Activated naive CD8-positive, alpha-beta T cell treated with anti-CD3 and anti-CD28 coated beads for 36 hours (primary cell): ENCODE measurements at places on chromosomes 5 and 9.

GRCh38 chr5:180207593-180207992, 1.4 kb downstream of the RASGEF1C start:
- no peak for DNase-seq

DNA sequence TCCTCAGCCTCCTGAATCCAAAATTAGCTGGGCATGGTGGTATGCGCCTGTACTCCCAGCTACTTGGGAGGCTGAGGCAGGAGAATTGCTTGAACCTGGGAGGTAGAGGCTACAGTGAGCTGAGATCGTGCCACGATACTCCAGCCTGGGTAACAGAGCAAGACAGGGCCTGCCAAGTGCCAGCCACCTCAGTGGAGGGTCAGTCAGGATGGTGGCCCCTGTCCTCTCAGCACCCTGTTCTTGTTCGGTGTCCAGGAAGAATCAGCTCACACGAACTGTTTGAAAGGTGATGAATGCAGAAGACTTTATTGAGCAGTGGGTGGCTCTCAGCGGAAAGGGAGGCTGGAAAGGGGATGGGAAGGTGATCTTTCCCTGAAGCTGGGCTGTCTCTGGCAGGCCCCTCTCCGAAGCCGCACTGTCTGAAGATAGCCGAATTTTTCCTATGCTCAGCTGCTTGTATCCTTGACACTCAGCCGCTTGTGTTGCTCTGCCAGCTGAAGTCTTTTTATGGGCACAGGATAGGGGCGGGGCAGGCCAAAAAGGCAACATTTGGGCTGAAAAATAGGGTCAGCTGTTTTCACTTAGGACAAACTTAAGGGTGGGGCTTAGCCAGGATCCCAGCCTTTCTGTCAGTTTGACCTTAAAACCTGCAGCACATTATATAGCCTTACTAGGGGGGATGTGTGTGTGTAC, 50.9 kb downstream of the UBE2R2 start:
- no peak for DNase-seq

DNA sequence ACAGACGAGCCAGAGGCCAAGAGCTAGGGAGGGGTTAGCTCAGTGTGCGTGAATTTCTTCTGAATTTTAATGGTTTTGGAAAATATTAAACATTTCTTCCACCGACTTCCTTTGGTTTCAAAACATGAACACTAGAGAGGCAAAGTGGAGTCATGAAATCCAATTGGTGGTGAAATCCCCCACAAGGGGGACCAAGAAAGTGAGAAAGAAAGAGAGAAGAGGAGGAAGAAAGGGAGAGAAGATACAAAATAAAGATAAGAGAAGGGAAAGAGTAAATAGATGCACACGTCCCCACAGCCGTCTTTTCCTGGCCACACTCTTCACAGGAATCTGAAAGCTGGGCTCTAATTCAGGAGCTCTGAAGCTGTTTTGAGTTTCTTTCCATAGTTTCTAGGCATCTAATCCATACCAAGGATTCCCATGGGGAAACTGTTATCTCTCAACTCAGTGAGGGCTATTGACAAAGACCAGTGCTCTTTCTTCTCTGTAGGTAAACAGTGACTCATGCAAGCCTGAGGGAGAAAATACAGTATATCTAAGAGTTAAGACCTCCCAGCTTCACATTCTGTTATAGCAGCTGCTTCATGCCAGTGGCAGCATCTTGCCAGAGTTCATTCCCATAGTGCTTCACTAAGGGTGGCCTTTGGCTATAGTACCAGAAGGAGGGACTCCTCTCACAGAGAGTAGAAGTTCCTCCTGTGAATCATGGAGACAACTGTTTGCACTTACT, 115.8 kb upstream of the LIFR start:
- DNase-seq = no peak

GRCh38 chr5:132114150-132115121, 40.8 kb downstream of the CSF2 start:
- DNase-seq = no peak
